Stimulated activated CD4-positive, alpha-beta T cell treated with anti-CD3 and anti-CD28 coated beads, Interleukin-15, amount 100 ng/mL, for 1 hour (primary cell): ENCODE measurements at places on chromosomes 2 and 18.

- no peak for DNase-seq
These were observed 104.5 kb downstream of the UGGT1 start for GRCh38 chr2:128195435-128195984.

- no peak for DNase-seq
These were observed 299.6 kb upstream of the ZNF521 start for GRCh38 chr18:25651553-25651952.

GRCh38 chr18:46182633-46183358 lies 78.6 kb downstream of the HAUS1 start:
- no peak for DNase-seq

DNA sequence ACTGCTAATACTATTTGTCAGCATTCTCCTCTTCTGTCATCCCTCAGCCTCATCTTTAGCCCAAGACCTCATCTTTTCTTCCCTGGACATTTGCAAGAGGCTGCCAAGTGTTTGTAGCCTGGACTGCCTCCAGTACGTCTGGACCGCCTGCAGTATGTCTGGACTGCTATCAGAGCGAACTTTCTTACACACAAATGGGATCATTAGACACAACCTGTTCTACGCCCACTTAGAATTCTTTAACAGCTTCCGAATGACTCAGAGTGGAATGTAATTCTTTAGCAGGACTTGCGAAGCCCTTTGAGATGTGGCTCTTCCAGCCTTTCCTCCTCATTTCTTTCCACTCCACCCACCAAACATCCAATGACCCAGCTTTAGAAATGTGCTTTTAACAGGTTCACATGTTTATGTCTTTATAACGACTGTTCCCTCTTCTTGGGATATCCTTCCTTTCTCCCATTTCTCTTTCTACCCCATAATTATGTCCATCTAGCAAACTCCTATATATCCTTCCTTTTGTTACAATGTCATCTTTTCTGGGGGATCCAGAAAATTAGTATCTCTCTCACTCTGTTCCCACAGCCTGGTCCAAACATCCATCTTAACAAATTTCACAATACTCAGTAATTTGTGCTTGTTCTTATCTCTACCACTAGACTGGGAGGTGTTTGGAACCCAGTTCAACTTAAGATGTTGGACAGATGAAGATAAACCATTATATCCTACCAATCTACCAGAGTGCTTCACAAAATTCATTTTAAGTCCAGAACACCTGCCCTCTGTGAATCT lies 171.3 kb upstream of the PGAP1 start:
- no peak for DNase-seq

DNA sequence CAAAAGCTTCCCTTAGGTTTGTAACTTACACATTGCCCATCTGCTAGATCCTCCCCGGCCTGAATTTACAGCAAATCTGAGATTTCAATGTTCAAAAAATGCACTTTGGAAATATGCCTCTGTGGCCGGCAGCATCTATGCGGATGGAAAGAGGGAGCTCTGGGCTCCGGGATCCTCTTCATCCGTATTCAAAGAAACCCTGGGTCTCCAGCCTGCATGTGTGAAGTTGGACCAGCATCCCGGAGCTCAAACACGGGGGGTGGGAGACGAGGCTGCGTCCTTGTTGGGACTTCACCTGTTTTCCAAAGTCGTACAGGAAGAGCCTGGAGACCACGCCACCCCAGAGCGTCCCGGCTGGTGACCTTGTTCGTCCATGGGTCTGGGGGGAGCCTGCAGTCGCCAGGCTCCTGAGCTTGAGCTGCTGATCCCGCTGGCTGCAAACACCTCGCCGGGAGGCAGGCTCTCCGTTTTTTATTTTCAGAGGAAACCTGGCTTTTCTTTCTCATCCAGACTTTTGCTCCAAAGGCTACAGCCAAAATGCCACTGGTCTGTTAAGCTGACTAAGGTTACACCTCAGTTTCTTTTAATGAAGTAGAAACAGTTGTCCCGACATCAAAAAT lies 77.4 kb downstream of the PTGR3 start:
- DNase-seq = no peak

- no peak for DNase-seq
These were observed 150.6 kb upstream of the COPS8 start for GRCh38 chr2:236935083-236935482.

- DNase-seq = no peak
These were observed 3.2 kb downstream of the GPBAR1 start for GRCh38 chr2:218263817-218264641.

DNA sequence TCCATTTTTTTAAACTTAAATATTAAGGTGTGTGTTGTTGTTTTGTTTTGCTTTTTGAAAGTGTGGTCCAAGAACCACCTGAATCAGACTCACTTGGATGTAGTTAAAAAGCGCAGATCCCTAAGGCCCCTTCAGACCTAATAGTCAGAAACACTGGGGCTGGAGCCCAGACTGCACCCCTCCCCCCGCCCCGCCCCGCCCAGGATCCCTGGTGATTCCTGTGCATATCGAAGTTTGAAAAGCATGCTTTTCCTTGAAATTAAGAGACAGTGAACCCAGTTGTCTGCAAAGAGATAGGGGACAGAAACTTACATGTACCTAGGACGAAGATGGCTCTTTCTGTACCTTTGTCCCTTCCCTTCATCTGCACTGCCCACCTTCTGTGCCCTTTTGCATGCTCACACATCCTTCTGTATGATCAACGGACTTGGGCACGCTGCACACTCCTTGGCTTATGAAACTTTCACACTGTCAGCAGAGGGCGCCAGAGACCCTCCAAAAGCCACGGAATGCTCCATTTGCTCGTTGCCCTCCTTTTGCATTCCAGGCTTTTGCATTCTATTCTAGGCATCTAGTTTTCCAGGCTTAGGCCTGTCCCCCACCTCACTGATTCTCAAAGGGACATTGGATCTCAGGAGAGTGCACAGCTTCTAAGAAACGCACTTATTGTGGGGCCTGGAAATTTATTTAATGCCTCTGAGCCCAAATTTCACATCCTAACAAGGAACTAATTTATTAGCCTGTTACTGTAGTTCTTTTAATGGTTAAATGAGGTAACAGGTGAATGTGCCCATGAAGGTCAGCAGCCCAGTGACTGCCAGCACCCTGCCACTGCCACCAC lies 32.8 kb upstream of the SLC14A1 start:
- DNase-seq = peak; percentile 52

DNA sequence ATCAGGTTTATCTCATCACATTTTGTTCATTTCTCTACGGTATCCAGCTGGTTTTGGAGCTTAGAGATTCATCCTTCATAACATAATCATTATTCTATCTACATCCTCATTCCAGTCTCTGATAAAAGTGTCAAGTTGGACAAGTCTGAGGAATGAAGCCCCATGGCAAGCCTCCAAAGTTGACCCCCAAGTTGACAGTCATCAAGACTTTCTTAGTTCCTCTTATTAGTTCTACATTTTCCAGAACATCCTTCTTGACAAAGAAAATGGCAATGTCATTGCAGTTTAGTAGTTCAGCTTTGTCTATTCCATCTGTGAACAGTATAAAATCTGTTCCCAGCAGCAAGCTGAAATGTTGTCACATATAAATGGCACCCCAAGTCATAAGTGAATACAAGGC lies 4.5 kb upstream of the TMSB10 start:
- DNase-seq = no peak

- no peak for DNase-seq
These were observed 2037.8 kb upstream of the LRRTM1 start for GRCh38 chr2:82342356-82342755.

DNA sequence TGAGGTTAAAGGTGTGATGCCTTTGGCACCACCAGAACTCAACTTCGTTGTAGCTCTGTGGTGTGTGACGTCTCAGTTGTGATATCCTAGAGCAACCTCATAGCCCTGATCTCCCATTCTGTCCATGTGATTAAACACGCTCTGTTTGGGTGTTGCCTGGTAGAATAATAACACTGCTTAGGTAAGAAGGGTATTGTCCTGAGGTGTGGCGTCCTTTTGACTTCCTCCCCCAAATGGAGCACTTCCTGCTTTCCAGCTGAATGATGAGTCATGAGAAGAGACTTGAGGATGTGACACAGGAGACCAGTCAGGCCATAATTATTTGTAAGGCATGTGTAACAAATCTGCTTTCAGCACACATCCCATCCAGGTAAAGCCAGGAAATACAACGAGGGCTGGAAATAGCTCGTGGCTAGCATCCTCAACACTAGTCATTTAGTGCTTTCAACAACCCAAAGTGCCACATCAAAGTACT lies 100.7 kb downstream of the RAPGEF4 start:
- no peak for DNase-seq

DNA sequence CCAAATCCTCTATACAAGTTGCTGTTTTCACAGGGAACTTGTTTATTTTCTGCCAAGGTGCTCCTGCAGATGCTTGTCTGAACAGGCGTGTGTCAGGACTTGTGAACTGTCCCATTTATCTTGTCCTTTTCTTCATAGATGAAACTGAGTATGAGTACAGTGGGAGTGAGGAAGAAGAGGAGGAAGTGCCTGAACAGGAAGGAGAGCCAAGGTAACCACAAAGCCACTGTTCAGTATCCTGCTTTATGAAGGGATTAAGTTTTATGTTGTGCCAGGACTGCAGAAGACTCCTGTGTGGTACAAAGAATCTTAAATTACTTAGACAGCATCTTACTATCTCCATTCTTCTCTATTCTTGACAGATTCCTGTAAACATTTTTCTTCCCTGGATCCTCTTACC lies 145.0 kb downstream of the MAP4K4 start:
- DNase-seq = no peak
